C1 segment of cervical spinal cord (tissue), 14 donors: ENCODE measurements at places on chromosomes 7 and 10.

GRCh38 chr7:39360038-39360437, 206.2 kb upstream of the YAE1 start:
- DNase-seq = no peak

DNA sequence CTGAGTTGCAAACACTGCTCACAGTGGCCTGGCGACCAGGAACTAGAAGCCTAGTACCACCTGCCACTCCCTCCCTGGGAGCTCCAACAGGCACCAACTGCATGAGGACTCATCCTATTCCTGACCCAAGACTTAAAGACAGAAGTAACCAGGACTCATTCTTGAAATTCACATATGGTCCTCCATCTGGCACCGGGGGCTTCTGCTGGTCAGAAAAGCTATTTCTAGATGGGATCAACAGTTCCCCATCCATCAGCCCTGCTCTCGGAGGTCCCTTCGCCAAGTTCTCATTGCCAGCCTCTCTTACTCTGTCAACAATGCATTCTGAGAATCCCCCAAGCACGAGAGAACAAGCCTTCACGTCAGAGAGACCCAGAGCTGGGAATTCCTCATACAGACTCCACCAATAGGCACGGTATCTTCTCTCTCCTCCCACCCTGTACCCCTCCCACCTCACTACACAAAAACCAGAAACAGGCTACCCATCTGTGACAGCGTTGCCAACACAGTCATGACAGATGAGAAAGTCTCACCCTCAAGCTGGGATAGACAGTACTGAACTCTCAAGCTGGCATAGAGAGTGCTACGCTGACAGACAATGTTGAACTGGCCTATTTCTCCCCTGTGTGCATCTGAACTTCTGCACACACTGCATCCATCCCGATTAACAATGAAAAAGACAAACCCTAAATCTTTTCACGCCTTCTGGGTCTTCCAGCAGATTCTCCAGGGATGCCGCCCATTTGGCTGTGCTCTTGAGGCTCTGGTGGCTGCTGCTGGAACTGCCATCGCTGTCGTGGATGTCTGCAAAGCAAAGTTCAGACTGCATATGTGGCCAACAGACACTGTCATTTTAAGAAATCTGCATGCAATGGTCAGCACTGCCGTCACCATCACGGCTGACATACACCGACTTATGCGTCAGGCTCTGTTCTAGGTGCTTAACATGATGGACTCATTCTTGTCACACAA, 15.6 kb downstream of the RGS10 start:
- no peak for DNase-seq

DNA sequence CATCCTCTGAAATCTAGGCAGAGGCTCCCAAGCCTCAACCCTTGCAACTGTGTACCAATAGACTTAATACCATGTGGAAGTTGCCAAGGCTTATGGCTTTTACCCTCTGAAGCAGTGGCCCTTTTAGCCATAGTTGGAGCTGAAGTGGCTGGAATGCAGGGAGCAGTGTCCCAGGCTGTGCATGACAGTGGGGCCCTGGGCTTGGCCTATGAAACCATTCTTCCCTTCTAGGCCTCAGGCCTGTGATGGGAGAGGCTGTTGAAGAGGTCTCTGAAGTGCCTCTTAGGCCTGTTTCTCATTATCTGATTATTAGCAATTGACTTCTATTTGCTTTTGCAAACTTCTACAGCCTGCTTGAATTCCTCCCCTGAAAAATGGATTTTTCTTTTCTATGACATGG, 612.7 kb upstream of the ZWINT start:
- no peak for DNase-seq

- DNase-seq = no peak
These were observed 9.7 kb downstream of the GBX1 start for GRCh38 chr7:151157645-151158329.

GRCh38 chr10:75398200-75398691, 3.3 kb downstream of the ZNF503 start:
- no peak for DNase-seq

DNA sequence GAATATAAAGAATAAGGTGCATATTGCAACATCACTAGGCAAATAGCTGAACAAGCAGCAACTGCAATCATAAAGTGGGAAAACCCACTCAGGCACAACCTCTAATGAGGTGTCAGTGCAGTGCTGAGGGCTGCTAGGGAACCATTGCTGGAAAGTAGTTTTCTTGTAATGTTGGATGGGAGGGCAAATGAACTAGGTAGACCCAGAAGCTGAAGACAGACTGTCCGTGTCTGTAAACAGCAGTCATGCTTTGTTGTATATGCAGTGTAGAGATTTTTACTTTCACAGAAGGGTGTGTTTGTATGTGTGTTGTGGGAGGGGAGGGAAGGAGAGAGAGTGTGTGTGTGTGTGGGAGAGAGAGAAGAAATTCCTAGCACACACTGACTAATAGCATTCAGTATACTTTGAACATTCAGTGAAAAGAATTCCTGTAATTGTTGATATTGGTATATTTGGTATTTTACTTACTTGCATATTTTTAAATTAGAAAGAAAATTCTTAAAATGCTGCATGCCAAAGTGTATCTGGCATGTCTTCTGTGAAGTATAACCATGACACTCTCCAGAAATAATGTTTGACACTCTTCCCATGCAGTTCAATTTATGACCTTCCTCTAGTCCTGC, 28.8 kb downstream of the ITGB8 start:
- no peak for DNase-seq
